ENCODE measurements at places on chromosomes 2 and 18. TPM values are rescaled to one million over a fixed set of nuclear protein-coding genes. Genes with fewer than 3 reads are reported as not detected.

Gene CFAP53
- 1.3 TPM for total RNA-seq

Gene BMP10
- total RNA-seq: not detected

Gene AMER3
- not detected for total RNA-seq

Gene DHRS9
- 2.2 TPM for total RNA-seq

Gene SLC5A7
- 0.88 TPM for total RNA-seq

Gene NR4A2
- 2.4 TPM for total RNA-seq

Gene CRYGC
- not detected for total RNA-seq

Gene IL1RL2
- 1.4 TPM for total RNA-seq

Gene FBLN7
- 4.6 TPM for total RNA-seq

Gene HRH4
- total RNA-seq: not detected

Gene ASB18
- total RNA-seq: not detected

Gene KCNG3
- 0.88 TPM for total RNA-seq

Gene PAX8
- 607 TPM for total RNA-seq

Gene CFC1B
- total RNA-seq: not detected

Gene MYO1B
- 64.8 TPM for total RNA-seq

Gene CD302
- 33.2 TPM for total RNA-seq

Gene IL1F10
- total RNA-seq: not detected

Gene GNLY
- 5.5 TPM for total RNA-seq

Gene XIRP2
- not detected for total RNA-seq

Gene SERPINB11
- not detected for total RNA-seq

Gene PIEZO2
- 4.1 TPM for total RNA-seq

Gene PFN4
- 0.79 TPM for total RNA-seq

Gene CFAP221
- total RNA-seq: 58.7 TPM

Gene PRR30
- not detected for total RNA-seq

Gene TLX2
- not detected for total RNA-seq

Gene HOXD13
- not detected for total RNA-seq

Gene ASIC4
- total RNA-seq: not detected

Gene NOL4
- 1.1 TPM for total RNA-seq

Gene CXCR4
- total RNA-seq: 51.9 TPM

Gene CXCR1
- 0.09 TPM for total RNA-seq

Gene CYP27C1
- total RNA-seq: 0.35 TPM

Gene SRD5A2
- total RNA-seq: 0.22 TPM

Gene NEU2
- not detected for total RNA-seq

Gene FAP
- total RNA-seq: 3.3 TPM

Gene NYAP2
- total RNA-seq: 0.66 TPM

Gene SNED1
- total RNA-seq: 42.1 TPM

Gene CD207
- 0.66 TPM for total RNA-seq

Gene CFC1
- not detected for total RNA-seq

Gene RUFY4
- total RNA-seq: 0.69 TPM

Gene ABCA12
- total RNA-seq: 3.0 TPM

Gene WNT10A
- 10.2 TPM for total RNA-seq

Gene CYB5A
- 243 TPM for total RNA-seq

Gene ARL5A
- 47.3 TPM for total RNA-seq

Gene AFF3
- total RNA-seq: 11.0 TPM

Gene AQP4
- total RNA-seq: 11.6 TPM

Gene GAL3ST2
- 0.19 TPM for total RNA-seq

Gene CACNB4
- total RNA-seq: 2.2 TPM

Gene DQX1
- not detected for total RNA-seq

Gene ACMSD
- 44.0 TPM for total RNA-seq

Gene TOGARAM2
- 0.60 TPM for total RNA-seq

Gene ICA1L
- total RNA-seq: 9.9 TPM

Gene GPN1
- 28.1 TPM for total RNA-seq

All from kidney (tissue), 22 donors.